Fibroblast of the aortic adventitia (primary cell): ENCODE measurements at places on chromosomes 2 and 18. TPM values are rescaled to one million over a fixed set of nuclear protein-coding genes. Genes with fewer than 3 reads are reported as not detected.

- no peak for DNase-seq
These were observed 1.7 kb upstream of the FZD5 start for GRCh38 chr2:207771421-207771820.

Gene NEU2
- not detected in 2 replicates for total RNA-seq

Gene NFATC1
- total RNA-seq = 2.0 and 3.0 TPM in 2 replicates

Gene PIKFYVE
- 39.2 and 45.8 TPM in 2 replicates for total RNA-seq
